ENCODE measurements at places on chromosomes 2 and 18.

DNA sequence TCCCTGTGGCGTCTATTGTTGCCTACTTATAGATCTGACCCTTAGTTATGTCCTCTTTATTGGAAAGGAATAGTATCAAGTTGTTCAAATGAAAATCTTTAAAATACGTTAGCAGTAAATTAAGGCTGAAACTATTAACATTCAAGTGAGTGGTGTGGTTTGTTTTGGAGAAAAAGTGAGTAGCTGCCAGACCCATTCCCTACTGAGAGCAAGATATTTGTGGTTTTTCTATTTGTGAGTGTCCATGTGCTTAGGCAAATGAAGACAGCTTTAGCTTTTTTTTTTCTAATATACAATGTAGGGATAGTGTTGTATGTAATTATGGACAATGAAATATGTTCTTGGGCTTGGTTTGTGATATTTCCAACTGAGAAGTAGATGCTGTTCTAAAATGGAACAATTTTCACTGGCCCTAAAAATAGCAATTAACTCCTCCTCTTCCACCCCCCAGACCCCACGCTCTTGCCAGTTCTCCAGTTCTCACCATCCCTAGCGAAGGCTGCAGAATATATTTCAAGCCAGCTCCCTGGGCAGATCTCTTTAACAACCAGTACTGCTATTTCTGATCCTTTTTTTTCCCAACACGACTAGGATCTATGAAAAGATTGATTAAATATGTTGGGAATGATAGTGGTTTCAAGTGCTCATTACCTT lies 83.1 kb downstream of the CCDC85A start:
- DNase-seq, result no peak

DNA sequence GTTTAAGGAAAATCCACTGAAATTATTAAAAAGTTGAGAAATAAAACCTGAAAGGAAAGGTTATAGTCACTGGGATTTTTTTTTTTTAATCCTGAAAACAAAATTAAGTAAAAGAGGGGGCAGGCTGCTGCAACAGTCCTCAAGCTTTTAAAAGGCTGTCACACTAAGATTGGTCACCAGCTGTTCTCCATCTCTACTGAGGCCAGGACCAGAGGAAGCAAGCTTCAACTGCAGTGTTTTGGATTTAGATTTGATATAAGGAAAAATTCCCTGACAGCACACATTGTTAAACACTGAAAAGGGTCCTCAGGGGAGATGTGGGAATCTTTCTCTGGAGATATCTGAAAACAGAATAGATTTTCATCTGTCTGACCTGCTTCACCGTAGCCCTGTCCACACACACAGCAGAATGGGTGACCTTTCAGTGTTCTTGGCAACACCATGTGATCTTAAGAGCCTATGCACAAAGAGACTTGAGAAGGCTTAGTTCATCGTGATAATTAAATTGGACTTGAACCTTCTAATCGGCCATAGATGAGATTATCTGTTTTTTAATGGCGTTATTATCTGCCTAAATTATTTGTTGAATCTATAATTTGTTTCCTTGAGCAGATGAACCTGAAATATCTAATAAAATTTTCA lies 132.0 kb upstream of the BOD1L2 start:
- no peak for DNase-seq

DNA sequence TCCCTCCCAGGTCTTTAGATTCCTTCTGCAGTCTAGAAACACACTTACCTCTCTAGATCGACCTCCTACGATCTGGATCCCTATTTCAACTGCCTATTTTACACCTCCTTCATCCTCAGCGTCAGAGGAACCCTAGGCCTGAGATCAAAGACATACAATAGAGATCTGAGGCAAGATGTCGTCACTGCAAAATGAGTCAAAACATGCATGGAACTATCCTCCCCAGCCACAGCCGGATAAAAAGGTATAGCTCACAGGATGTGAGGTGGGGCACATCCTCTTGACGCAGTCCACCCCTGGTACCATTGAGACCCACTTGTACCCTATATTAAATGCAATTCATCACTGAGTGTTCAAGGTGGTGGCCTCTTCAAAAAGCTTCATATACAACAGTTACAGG lies 63.7 kb upstream of the DNAJC10 start:
- no peak for DNase-seq

GRCh38 chr2:218547978-218548377 lies 20.2 kb downstream of the USP37 start:
- no peak for DNase-seq

- DNase-seq, result no peak
These were observed 23.3 kb downstream of the INHBB start for GRCh38 chr2:120369250-120369649.

- DNase-seq, result no peak
These were observed 21.8 kb upstream of the RAB27B start for GRCh38 chr18:54806526-54806925.

- DNase-seq, result no peak
These were observed 80.6 kb downstream of the ACOXL start for GRCh38 chr2:110812726-110813645.

- DNase-seq, result peak; percentile 56
These were observed 151.4 kb downstream of the ETAA1 start for GRCh38 chr2:67548317-67549201.

GRCh38 chr2:198285216-198285615 lies 480.8 kb downstream of the PLCL1 start:
- no peak for DNase-seq

DNA sequence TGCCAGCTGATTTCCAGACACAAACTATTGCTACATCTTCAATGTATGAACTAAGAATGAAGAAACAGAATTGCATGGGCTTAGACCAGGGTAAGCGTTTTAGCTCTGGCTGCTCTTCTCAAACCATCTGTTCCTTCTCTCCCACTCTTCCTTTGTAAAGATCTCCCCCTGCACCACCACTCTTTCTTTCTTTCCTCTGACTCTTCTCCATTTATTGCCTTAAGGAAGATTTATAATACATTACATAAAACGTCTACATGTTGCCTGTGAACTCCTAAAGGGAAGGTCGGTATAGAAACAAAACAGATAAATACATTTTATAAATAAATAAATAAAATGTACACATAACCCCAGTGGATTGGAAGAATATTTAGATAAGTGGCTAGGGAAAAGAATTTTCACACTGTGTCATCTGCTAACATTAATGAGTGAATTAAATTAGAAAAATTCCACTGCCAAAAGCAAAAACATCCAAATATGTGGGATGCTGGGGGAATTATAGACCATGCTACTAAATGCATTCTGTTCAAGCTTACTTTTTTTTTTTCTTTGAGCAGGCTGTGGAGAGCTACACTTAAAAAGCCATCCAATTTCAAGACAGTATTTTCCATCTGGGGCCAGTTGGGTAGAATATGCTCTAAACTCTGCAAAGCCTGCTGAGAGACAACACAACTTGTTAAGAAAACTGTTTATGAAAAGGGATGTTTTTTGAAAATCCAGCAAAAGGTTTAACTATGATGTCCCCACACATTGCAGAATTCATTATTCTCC lies 41.5 kb downstream of the NCKAP5 start:
- no peak for DNase-seq

DNA sequence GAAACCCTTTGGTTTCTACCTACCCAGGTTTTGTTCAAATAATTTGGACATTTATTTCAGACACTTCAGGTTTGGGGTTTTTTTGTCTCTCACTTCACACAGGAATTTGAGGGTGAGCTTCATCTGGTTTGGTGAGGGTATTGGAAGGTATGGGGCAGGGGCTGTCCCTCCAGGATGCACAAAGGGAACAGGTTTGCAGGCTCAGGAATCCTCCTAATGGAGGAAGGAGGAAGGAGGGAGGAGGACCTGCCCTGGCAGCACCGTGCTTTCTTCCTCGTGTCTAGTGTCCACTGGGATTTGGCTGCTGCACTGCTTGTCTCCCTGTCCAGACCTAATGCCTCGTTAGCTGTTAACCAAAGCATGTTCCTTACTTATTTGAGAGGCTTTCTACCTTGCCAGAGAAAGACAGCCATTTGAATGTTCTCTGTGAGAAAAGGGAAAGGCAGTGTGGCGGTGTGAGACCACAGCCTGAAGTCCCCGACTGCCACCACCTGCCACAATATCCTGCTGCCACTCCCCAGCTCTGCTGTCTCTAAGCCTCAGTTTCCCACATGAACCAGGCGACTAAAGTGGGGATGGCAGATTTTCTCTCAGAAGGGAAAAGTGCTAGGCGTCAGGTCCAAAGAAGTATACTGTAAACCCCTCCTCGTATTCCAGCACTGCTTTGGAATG lies 2.2 kb upstream of the SLC4A5 start:
- DNase-seq, result no peak

DNA sequence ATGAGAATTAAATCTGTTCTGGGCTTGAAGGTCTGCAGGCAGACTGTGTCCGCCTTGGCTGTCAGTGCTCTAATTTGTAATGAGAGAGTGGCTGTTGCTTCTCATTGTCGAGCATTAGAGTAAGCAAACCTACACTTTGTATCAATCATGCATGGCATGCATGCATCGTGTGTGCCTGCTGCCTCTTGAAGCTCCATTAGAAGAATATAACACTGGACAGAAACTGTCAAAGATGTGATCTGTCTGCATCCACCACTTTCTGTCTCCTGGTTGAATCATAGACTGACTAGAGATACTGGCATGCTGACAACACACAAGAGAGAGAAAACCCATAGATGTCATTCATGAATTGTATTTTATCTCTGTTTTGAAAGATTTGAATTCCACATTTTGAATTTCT lies 275.0 kb upstream of the NXPH2 start:
- DNase-seq, result peak; percentile 9

- DNase-seq, result no peak
These were observed 47.4 kb upstream of the TCF4 start for GRCh38 chr18:55635439-55635838.

- DNase-seq, result no peak
These were observed 32.1 kb upstream of the SP3 start for GRCh38 chr2:173997269-173997668.

DNA sequence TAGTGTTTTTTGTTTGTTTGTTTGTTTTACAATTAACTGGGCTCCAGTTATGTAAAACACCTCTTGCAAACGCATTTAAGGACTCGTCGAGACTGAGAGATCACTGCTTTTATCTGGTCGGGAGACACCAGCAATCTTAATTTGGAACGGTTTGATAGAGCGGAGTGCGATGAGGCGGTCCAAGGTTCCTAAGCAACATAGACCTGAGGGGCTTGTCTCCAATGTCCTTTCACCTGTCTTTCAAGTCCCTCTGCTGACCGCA lies 729 bp upstream of the SELENOI start:
- no peak for DNase-seq

- DNase-seq, result no peak
These were observed 62.6 kb upstream of the ALPP start for GRCh38 chr2:232315923-232316299.

GRCh38 chr2:219727771-219728429 lies 100.5 kb downstream of the SLC4A3 start:
- no peak for DNase-seq

DNA sequence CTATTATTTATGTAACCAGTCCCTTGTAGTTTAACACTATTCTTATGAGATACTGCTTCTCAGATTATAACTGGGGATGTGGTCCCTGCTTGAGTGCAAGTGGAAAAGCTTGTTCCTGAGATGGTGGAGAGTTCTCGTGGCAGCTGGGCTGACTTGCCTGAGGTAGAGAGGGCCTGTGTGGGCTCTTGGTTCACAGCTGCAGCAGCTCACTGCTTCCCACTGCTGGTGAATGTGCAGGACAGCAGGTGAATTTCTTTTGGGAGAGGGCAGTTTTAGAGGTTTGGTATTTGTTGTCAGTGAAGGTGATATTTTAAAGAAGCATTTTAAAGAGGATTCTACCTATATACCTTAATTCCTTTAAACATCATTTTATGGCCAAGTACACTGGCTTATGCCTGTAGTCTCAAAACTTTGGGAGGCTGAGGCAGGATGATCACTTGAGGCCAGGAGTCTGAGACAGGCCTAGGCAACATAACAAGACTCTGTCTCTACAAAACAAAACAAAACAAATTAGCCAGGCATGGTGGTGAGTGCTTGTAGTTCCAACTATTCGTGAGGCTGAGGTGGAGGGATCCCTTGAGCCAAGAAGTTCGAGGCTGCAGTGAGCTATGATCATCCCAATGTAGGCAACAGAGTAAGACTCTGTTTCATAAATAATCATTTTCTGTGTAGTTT lies 94.8 kb downstream of the MTA3 start:
- peak; percentile 80 for DNase-seq

GRCh38 chr2:6359964-6360363 lies 505.7 kb downstream of the CMPK2 start:
- DNase-seq, result no peak

- DNase-seq, result no peak
These were observed 455.1 kb downstream of the ERBB4 start for GRCh38 chr2:212083492-212083891.

DNA sequence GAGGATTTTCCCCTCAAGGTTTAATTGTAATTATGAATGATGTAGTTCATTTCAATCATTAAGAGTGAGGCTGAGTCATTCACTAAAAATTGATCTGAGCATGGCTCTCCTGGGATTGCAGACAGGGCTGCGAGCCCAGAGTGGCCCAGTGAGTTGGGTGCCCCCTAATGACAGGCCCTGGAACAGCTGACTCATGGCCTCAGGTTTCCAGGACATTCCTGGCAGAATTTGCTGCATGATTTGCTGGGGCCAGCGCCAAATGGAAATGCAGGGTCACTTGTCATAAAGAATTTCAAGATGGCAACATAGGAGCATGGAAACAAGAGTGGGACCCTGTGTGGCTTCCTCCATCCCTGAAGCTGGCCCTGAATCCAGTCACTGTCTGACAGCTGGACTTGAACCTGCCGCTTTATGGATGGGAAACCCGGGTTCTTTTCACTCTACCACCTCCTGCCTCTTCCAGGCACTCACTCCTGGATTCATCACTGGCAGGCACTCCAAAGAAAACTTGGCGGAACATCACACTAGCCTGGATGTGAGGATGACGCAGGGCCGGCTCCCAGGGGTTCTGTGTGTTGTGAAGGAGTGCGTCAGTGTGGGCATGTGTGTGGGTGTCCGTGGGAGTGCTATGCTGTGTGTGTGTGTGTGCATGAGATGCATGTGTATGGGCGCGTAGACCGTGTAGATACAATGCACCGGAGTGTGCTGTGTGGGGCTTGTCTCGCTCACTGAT lies 15.2 kb downstream of the OTOF start:
- DNase-seq, result peak; percentile 4

- no peak for DNase-seq
These were observed 62.3 kb upstream of the BOD1L2 start for GRCh38 chr18:57084331-57085271.

DNA sequence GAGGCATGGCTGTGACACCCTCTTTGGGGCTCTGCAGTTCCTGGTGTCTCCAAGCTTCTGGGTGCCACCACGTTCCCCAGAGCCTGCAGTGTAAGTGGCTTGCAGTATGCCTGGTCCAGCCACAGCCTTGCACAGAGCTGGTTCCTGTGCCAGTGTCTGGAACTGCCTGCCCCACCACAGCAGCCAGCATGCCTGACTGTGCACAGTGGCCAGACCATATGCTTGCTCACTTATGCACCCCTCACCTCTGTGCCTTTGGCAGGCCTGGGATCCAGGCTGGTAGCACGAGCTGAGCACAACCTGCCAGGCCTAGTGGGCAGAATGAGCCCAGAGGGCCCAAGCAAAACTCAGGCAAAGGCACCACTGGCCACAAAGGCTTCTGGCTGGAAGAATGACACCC lies 154.1 kb downstream of the DPP4 start:
- DNase-seq, result no peak

DNA sequence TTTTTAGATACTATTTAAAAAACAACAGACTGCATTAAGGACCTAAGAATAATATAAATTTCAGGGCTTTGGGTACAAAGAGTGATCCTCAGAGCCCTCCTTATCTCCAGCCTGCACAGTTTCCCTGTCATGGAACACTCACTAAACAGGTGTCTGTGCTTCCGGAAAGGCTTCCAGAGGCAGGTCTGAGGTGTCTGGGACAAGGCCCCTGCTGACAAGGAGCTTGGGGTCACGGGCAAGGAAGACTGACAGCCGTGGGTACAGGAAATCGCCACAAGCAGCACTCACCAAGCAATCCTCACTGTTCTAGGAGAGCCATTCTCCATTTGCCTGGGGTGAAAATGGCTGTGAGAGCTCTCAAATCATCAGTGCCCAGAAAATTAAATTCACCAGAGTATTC lies 220.3 kb upstream of the PXDN start:
- no peak for DNase-seq
